ENCODE measurements at places on chromosomes 7 and 10.

DNA sequence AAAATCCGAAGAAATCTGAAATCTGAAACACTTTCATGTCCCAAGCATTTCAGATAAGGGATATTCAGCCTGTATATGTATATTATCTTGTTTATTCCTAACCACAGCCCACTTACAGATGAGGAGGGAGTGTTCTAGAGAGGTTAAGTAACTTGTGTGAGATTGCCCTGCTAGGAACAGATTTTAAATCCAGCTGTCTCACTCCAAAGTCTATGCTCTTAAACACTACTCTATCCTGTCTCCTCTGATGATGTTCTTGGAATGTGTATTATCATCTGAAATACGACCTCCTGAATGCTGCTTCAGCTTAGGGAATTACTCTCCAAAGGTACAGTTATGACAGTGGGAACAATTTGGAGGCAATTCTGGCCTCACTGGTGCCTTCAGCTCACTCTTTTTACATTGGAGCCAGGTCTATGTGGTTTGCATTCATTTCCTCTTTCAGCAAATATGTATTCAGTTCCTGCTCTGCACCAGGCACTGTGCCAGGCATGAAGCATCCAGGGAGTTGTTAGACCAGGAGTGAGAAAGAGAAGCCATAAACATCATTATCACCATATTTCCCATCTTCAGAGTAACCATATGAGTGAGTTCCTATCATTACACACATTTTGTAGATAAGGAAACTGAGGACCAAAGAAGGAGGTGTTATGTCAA is 70.2 kb downstream of the NOC3L start:
- no peak for DNase-seq

GRCh38 chr10:100997360-100998182 is 2.0 kb upstream of the LZTS2 start:
- no peak for DNase-seq

DNA sequence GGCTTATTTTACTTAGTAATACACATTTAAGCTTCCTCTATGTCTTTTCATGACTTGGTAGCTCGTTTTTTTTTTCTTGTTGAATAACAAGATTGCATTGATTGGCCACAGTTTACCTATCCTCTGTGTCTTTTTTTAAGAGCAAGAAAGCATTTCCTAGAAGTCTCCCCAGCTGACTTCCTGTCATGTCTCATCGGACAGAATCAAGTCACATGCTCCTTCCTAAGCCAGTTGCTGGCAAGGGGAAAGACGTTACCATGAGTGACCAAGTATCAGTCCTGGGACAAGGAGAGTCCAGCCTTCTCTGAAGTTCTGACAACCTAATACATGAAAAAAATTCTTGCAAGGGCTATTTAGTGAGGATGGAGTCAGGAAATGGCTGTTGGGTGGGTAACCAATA is 24.9 kb upstream of the SFRP5 start:
- no peak for DNase-seq

GRCh38 chr10:104648421-104648820 is 7.3 kb downstream of the SORCS3 start:
- DNase-seq: no peak

DNA sequence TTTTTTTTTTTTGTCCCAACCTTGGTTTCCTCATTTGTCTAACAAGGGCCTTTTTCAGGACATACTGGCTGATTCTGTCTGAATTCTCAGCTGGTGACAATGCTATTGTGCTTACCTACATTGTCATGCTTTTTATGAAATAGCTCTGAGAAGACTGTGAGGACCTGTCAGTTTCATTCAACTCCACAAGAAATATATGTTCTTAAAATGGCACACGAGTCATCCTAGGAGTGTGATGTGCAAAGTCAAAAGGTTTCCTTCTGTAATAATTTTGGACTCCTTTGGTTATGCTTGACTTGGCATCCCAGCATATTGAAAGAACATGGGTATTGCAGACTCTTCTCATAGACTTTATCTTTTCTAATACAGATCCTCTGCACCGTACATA is 316.0 kb downstream of the GFRA1 start:
- no peak for DNase-seq

GRCh38 chr7:55572378-55573233 is at the start of gene VOPP1:
Gene VOPP1, minus strand, starts transcription at chr7:55572502. Its CDS starts 178 bp downstream, at chr7:55572324.
- no peak for DNase-seq

GRCh38 chr7:18294411-18294810 is 201.1 kb upstream of the HDAC9 start:
- no peak for DNase-seq

DNA sequence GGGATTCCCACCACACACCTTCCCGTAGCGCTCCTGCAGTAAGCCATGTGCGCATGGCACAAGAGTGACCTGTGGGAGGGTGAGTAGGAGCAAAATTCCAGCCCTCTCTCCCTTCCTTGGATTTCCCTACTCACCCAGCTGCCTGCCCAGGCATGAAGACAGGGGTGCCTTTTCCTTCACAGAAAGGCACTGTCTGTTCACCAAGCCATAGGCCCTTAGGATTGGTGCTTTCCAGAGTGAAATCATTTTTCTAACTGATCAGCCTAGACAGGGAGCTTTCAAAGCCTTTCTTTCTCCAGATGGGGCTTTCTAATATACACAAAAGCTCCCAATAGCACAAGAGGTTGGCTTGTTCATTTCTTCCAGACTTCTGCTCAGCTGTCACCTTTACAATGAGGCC is 79.7 kb downstream of the CTTNBP2 start:
- no peak for DNase-seq

- DNase-seq: no peak
Observed at GRCh38 chr10:79274279-79275104, 72.8 kb upstream of the PPIF start.

- DNase-seq: no peak
Observed at GRCh38 chr10:24894309-24894708, 58.1 kb downstream of the PRTFDC1 start.

- no peak for DNase-seq
Observed at GRCh38 chr7:105707967-105708762, 126.9 kb upstream of the EFCAB10 start.

- DNase-seq: no peak
Observed at GRCh38 chr10:96964131-96964530, 132.0 kb downstream of the LCOR start.

- no peak for DNase-seq
Observed at GRCh38 chr10:104252368-104252767, 2.3 kb upstream of the GSTO1 start.

- no peak for DNase-seq
Observed at GRCh38 chr10:129848696-129849451, 115.2 kb downstream of the EBF3 start.

- DNase-seq: no peak
Observed at GRCh38 chr10:28558186-28558585, 25.3 kb downstream of the WAC start.

GRCh38 chr10:70115948-70116682 is 16.5 kb downstream of the AIFM2 start:
- DNase-seq: no peak

DNA sequence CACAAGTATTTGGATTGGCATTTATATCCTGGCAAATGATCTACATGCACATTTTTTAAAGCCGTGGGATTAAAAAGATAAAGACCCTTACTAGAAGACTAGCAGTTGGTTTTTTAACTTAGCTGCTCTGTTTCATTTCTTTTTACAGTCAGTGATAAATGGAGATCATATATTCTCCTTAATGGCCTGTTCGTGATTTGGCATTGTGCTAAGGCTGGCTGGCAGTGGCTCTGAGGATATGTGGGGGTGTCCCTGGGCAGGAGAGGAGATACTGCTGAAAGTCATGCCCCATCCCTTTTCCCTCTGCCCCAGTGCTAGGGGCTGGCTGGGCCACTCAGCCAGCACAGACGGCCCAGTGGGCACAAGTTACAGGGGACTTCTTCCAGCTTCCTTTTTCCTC is 341.7 kb downstream of the PRPF18 start:
- DNase-seq: no peak

DNA sequence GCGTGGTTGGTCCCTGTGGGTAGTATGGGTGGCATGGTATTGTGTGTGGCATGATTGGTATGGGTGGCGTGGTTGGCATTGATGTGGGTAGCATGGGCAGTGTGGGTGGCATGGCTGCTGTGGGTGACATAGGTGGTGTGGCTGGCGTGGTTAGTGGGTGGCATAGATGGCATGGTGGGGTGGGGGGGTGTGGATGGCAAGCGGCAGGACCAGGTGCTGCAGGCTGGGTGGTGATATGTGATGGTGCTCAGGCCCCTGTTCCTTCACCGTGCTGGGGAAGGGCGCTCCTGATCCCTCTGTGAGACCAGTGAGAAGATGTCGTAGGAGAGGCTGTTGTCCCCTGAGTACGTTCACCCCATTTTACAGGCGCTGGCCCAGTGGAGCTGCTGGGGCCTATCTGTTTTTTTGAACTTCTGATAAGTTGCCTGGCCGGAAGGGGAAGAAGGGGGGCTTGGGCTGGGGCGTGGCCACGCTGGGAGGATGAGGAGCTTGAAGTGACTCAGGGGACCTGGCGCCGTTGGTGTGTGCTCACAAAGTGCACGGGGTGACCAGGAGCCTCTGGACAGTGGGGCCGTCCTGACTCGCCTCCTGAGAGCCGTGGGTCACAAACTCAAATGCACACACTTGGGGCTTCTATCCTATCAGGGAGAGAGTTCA is 17.5 kb downstream of the INPP5A start:
- peak; percentile 33 for DNase-seq

DNA sequence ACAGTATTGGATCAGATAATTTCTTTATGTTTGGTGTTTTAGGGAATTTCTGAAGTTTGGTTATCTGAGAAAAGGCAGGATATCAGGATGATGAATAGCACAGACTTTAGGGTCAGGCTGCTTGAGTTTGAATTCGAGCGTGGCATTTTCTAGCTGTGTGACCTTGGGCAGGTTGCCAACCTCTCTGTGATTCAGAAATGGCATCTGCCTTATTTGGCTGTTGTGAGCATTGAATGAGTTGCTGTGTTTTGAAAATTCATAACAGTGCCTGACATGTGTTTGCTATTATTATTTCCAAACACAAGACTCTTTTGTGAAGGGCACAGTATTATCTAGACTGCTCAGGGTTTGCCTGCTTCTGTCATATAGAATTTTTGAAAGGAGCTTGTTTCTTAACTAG is 66.9 kb downstream of the NXPH1 start:
- no peak for DNase-seq

GRCh38 chr10:73094986-73095480 is 1.6 kb downstream of the P4HA1 start:
- no peak for DNase-seq

DNA sequence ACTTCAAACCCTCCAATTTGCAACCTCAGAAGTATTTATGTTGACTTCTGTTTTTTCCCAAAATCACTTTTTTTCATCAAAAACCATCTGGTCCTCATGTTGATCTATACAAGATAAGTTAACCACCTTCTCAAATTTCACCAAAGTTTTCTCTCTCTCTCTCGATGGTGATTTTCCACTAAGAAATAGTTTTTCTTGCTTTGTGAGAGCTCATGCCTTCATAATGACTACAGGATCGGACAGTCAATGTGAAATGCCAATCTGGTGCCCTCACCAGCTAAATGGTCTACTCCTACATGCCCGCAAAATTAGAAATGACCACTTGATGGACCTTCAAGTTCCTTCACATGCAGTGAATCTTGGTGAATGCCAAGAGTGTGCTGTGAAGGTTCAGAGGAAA is 40.4 kb downstream of the CNNM1 start:
- no peak for DNase-seq

GRCh38 chr10:49170632-49171325 is 17.4 kb downstream of the TMEM273 start:
- DNase-seq: no peak

- no peak for DNase-seq
Observed at GRCh38 chr10:30553626-30554439, 75.7 kb downstream of the LYZL2 start.

DNA sequence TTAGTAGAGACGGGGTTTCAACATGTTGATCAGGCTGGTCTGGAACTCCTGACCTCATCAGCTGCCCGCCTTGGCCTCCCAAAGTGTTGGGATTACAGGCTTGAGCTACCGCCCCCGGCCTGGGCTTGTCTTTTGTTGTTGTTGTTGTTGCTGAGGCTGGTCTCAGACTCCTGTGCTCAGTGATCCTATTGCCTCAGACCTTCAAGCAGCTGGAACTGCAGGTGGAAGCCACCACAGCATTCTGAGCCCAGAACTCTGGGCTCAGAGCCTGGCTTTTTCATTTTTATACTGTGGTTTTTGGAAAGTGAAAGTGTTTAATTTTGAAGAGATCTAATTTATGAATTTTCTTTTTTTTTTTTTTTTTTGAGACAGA is 16.2 kb upstream of the DNAJB6 start:
- no peak for DNase-seq

DNA sequence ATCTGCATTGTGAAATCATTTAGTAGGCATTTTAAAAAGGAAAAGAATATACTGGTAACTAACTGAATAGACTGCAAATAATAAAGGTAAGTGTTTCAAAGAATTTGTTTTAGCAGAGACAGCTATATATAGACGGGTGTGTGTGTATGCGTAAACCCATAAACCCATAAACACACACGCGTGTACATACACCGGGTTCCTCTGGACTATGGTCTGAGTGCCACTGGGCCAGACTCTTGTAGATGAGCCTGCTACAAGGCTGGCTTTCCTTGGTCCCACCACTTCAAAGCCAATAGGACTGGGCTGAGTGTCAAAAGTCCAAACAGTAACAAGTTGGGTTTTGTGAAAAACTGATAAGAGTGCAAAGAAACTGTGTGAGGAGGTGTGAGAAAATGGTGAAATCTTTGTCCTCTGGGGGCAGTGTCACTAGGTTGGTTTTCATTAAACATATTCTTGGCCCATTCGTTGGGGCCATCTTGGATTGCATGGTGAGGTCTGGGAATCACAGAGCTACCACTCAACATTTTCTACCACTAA is 39.8 kb downstream of the GNA12 start:
- no peak for DNase-seq

DNA sequence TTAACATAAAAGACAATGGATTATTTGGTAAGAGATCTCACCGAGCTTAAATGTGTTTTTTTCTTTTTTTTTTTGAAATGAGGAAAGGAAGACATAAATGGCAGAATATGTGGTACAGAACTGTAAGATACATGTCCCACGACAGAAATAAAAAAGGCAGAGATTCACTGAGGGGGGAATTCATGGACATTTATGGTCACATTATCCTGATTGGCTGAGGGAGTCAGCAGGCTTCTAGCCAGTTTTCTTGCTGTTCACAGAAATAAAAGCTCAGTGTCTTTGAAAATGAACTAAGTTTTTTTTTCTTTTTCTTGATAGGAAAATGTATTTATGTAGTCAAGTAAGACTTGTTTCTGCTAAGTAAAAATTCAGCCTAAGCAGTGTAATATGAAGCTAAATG is 8.2 kb upstream of the FAS start:
- no peak for DNase-seq

- DNase-seq: no peak
Observed at GRCh38 chr7:148828965-148829364, 55.1 kb downstream of the EZH2 start.

GRCh38 chr10:36725581-36726520 is 399.5 kb upstream of the ANKRD30A start:
- DNase-seq: no peak

- no peak for DNase-seq
Observed at GRCh38 chr10:65793738-65794425, 1132.0 kb upstream of the LRRTM3 start.

DNA sequence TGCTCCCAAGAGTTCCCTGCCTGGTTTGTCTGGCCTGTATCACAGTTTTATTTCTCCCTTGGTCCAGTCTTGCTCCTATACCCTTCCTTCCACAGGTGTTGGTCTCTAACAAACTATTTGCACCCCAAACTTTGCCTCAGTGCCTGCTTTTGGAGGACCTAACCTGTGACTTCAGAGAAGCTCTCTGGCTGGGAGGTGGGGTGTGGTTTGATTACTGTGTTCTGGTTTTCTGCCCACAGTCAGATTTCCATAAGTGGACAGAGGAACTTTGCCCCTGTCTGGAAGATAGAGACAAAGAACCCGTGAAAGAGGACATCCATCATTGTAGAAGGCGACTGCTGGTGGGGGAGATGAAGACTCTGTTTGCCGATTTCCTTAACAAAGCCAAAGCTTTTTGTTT is 55.8 kb upstream of the TRIL start:
- no peak for DNase-seq

All from esophagus squamous epithelium (tissue), 5 donors.